ENCODE measurements at places on chromosomes 6 and 20. TPM values are rescaled to one million over a fixed set of nuclear protein-coding genes. Genes with fewer than 3 reads are reported as not detected.

C20orf144 gene
- total RNA-seq = 0.36 TPM

DCDC2 gene
- total RNA-seq = not detected

DNA sequence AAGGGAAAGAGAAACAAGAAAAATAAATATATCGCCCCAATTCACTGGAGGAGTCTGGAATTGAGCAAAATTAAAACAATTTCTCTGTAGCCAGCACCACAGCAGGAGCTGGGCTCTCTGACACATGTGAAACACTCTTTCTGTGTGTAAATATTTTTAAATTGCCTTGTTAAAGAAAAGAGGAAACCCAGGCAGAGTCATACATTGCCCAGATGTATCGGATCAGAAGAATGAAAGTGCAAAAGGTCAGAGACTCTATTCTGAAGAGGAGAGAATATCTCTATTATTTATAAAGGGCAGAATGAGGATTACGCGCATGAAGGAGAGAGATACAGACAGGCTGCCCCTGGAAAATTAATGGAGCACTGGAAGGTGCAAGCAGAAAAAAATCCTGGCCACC is 127.0 kb upstream of the MAN1A1 start:
- DNase-seq = no peak
- H3K4me3 ChIP-seq = no peak overlapping the region
- no peaks in the 10 kb centered on the region for H3K36me3 ChIP-seq
- H3K27me3 ChIP-seq = peaks cover 2% of the 10 kb centered on the region
- no peak overlapping the region for H3K27ac ChIP-seq

GRCh38 chr6:144477856-144478255 is 192.7 kb downstream of the UTRN start:
- no peaks in the 10 kb centered on the region for H3K27me3 ChIP-seq
- H3K4me1 ChIP-seq = peaks cover 13% of the 10 kb centered on the region
- H3K27ac ChIP-seq = no peak overlapping the region
- no peak for DNase-seq

DNA sequence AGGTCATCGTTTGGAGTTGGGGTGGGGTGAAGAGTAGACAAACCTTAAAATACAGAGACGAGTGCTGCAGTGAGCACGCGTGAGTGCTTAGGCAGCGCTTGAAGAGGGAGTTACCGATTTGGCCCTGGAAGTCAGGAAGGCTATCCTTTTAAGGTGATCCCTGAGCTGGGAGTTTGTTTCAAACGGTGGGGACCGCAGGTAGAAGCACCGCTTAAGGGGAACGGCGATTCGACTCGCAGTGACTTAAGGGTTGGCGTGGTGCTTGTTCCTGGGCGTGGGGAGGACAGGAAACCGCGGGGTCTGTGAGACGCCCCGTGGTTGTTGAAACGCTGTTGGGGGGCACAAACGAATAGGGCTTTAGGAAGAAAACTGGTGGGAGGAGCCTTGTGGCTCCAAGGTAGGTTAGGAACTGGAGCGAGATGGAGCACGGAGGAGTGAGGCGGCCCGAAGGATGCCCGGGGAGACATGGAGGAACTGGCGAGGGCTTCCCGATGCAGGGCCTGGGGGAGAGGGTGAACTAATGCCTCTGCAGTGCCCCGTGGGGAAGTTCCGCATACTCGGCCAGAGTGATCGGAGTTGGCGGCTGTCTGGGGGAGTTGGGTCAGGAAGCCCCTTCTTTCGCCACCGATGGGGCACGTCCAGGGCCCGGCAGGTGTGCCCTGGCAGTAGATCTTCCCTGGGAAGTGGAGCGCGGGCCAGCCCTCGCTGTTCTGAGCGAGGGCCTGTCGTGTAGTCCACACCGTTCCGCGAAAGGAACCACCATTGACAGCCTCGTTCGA is 1.3 kb upstream of the CDYL start:
- H3K27me3 ChIP-seq = no peaks in the 10 kb centered on the region
- DNase-seq = peak; percentile 27
- peak overlapping the region; percentile 67 for H3K4me3 ChIP-seq
- peaks cover 48% of the 10 kb centered on the region for H3K4me1 ChIP-seq
- H3K36me3 ChIP-seq = peaks cover 21% of the 10 kb centered on the region

DNA sequence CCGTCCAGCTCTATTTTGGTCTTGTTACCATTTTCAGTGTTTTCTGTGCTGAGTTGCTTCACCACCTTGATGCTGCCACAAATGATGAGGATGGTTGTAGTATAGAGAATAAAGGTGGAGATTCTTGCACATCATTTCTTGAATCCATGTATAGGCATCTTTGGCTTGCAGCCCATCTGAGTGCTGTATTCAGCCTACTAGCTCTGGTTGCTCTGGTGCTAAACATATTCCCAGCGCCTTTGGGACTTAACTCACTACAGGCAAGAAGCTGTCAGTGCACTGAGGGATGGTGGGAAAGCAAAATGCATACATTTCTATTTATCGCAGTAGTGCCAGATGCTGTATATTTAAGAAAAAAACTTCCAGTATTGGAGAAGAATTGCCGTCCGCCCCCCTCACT is 86.0 kb downstream of the CARMIL1 start:
- no peak overlapping the region for H3K4me3 ChIP-seq
- H3K4me1 ChIP-seq = peaks cover 46% of the 10 kb centered on the region
- no peaks in the 10 kb centered on the region for H3K27me3 ChIP-seq
- no peak for DNase-seq
- no peaks in the 10 kb centered on the region for H3K36me3 ChIP-seq
